HTR-8/SVneo (cell line): ENCODE measurements at places on chromosomes 4 and X.

- no peak for DNase-seq
Observed at GRCh38 chr4:1642196-1642951, 41.7 kb downstream of the FAM53A start.

DNA sequence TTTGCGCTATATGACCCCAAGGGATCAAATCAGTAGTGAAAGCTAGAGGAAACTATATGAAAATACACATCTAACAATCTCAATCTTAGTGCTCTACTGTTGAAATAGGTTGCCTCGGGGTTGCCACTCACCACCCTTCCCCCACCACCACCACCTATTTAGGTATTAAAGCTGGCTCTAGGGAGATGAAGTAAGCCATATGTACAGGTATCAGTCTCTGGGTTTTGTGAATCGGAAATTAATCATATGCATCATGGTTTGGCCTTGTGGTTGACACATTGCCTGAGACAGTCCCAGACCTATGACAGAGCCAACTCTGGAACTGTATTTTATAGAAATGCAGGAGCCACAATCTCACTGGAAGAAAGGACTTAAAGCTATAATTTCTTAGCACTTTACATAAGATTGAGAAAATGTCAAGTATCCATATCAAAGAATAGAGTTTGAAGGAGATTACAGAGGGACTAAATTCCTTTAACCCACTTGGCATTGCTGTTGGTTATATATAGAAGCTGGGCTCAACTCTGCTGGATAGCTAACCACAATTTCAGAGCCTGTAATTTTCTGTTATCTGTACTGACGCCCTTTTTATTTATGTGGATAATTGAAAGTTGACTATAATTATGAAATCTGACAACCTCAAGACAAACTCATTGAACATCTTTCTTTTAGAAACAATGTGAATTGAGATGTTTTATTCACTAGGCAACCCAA is 26.7 kb upstream of the BMP2K start:
- DNase-seq: no peak

GRCh38 chr4:184950117-184950830 is 68.0 kb upstream of the HELT start:
- no peak for DNase-seq

DNA sequence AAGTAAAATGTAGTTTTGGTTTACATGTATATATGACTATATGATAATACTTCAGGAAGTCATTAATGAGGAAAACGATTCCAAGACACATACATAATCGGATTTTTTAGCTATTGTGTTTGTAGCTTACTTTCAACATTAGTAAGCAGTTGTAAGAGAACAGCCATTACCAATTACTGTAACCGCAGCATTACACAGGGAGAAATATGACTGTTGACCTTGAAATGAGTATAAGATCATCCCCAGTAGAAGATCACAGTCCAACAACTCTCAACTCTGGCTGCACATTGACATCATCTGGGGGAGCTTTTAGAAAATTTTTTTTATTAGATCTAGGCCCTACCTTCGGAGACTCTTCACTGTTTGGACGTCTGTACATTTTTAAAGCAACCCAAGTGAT is 762.0 kb upstream of the MAGEB2 start:
- no peak for DNase-seq

- DNase-seq: no peak
Observed at GRCh38 chr4:114927881-114928280, 185.5 kb downstream of the NDST4 start.

GRCh38 chrX:11960031-11960430 is 178.2 kb upstream of the FRMPD4 start:
- DNase-seq: no peak

DNA sequence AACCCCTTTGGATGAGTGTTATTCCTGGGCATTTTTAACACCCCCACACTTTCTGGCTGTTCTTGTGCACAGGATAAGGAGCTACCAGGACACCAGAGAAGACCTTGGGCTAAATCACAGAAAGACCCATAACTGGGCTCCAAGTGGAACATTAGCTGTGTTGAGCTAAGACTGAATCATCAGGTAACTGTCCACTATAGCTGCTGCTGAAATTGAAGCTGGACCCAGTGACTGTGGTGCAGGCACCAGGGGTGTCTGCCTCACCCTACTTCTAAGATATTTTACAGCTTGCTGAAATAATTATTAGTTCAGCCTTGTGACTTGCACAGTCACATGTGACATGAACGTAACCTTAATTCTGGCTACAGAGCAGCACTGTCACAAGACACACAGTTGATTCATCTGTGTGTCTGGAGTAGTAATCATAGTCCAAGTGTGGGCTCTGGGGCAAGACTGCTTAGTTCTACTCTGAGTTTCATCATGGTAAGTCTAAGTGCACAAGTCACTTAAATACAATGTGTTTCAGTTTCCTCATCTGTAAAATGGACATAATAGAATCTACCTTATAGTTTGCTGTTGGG is 127.4 kb downstream of the SLC39A8 start:
- DNase-seq: no peak

GRCh38 chr4:76569225-76569624 is 134.2 kb downstream of the SHROOM3 start:
- no peak for DNase-seq

DNA sequence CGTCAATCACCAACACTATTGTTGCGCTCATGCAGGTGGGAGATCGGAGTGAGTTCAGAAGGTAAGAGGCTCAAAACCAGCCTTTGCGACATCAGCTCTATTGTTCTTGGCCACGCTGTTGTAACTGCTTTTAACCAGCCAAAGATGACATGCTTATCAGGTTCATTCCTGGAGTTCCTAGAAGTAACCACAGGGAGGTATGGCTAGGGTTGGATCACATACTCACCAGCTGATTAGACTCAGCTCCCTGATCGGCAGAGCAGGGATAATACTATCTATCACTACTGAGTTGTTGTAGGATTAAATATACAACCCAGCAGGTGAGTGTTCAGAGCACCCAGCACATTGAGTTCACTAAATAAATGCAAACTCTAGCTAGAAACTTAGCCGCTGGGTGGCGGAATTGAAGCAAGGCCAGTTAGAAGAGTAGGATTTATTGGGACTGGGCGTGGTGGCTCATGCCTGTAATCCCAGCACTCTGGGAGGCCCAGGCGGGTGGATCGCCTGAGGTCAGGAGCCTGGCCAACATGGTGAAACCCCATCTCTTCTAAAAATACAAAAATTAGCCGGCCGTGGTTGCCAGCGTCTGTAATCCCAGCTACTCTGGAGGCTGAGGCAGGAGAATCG is 12.4 kb downstream of the SLC34A2 start:
- DNase-seq: no peak

DNA sequence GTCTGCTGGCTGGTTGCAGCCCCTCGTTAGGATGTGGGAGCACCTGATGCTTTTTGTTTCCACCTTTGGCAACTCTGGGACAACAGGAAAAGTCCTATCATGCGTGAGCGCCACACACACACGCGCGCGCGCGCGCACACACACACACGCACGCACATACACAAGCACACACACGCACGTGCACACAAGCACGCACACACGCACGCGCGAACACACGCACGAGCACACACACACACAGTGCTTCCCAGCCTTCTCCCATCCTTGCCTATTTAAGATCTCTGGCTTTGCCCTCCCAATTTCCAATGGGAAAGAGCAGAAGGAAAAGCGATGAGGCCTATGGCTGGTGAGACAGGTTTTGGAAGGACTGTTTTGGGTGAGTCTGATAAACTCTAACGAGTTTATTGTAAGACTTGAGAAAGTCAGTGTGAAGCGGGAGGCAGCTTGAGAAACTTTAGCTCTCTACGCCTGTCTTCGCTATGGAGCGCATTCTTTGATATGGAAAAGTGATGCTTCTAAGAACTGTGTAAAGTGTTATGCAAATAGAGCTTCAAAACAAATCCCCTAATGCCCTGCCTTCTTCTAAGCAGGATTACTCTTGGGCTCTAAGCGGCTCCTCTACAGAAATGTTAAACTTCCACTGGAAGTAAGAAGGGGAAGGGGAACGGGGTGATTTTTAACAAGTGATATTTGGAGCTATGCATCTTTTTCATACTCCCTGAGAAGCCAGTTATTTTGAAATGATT is 11.8 kb downstream of the SUPT20HL1 start:
- DNase-seq: no peak

GRCh38 chr4:56843421-56843899 is 22.0 kb upstream of the SPINK2 start:
- no peak for DNase-seq

DNA sequence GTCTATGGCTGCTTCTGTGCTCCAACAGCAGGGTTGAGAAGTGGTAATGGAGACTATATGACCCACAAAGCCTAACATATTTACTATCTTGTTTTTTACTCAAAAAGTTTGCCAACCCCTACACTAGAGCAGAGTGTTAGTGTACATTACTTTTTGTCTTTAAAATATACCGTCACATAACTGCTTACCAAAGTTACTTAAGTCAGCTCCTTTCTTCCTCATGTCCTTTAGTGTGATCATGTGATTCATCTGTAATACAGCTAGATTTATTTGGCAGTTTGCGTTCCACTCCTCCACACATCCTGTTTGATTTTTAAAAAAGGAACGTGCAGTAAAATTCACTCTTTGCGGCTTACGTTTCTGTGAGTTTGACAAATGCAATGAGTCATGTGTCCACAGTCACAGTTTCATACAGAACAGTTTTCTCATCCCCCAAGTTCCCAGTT is 162.4 kb upstream of the GPRIN3 start:
- peak; percentile 20 for DNase-seq

DNA sequence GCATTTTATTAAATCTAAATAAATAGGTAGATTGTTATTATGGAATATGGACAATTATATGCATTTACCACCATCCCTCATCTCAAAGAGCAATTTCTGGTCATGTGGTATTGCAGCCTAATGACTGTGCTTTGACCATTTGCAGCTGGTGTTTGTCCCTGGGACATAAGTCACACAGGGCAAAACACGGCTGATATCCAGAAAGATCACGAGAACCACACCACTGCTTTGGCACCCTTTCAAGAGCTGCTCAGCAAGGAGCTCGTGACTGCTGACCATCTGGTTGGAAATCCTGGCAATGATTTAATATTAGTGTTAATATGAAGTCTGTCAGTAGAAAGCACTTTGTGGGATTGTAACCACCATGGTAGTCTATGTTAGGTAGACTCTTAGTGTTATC is 545.0 kb downstream of the GBA3 start:
- no peak for DNase-seq

DNA sequence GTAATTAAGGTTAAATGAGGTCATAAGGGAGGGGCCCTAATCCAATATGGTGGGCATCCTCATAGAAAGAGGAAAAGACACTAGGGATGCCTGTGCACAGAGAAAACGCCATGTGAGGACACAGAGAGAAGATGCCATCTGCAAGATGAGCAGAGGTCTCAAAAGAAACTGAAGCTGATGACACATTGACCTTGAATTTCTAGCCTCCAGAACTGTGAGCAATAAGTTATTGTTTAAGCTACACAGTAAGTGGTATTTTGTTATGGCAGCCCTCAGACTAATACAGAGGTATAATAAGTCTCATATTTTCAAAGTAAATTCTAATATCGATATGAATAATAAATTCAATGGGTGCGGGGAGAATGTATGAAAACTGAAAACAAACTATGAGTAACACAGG is 169.9 kb downstream of the UGT8 start:
- DNase-seq: no peak

- DNase-seq: no peak
Observed at GRCh38 chrX:143058120-143058519, 32.4 kb downstream of the SPANXN4 start.

- no peak for DNase-seq
Observed at GRCh38 chr4:38030023-38030422, 69.8 kb downstream of the PTTG2 start.

DNA sequence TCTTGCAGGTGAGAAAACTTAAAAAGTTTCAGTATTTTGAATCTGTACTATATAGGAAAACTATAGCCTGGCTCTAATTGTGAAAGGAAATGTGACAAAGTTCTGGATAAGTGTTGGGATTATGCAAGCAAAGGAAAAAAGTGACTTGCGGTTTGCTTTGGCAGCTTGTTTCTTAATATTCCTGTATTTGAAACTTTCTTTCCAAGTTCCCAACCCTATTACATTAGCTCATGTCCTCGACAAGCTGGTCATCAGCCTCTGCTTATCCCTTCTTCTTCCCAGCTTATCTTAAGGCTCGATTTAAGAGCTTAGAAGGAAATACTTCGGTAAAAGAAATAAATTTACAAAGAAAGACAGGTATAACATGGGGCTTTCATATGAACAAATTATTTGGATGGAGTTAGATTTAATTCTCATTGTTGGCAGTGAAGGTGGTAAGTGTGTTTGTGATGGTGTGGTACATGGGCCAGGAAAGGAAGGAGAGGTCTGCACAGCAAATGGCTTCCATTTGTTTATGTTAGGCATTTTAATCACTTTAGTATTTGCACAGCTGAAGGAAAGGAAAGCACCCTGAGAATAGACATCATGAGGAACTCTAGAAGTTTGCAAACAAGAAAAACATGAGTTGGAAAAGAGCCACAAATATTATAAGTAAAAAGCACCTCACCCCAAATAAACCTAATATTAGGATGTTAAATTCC is 5.1 kb upstream of the MYOZ2 start:
- no peak for DNase-seq

- DNase-seq: no peak
Observed at GRCh38 chr4:86652332-86652932, 58.3 kb downstream of the PTPN13 start.

- DNase-seq: no peak
Observed at GRCh38 chr4:177131736-177132135, 177.9 kb upstream of the NEIL3 start.

- no peak for DNase-seq
Observed at GRCh38 chrX:109707319-109707718, 25.7 kb downstream of the ACSL4 start.

DNA sequence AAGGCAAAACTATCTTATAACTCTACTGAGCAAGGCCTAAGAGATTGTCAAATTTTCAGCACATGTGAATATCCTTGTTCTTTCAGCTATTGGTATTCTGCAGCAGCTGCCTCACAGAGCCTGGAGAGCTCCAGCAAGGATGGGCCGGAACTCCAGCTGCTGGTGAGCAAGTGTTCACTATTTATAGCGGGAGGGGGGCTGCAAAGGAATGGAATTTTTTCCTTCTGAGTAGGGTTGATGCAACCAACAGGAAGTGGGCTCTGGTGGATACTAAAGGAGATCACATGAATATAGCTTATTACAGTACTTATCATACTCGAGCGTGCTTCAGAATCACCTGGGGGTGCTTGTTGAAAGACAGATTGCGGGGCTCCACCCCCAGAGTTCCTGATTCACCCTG is 20.2 kb upstream of the SETD7 start:
- no peak for DNase-seq

DNA sequence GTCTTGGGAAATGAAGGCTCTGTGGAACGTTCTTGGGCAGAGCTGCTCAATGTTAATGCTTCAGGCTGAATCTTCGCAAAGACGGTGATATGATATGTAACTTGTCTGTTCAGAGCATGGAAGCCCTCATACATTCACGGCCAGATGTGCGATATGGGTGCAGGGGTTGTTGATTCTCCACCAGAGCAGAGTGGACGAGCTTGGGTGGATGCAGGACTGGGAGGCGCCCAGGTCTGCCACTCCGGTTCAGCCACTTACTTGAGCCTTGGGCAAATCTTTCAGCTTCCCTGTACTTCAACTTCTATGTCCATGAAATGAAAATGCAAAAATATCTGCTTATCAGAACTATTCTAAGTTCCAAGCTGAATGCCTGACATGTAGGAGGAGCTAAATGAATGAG is 47.4 kb upstream of the MND1 start:
- no peak for DNase-seq
